ENCODE measurements at places on chromosomes 1 and 21. TPM values are rescaled to one million over a fixed set of nuclear protein-coding genes. Genes with fewer than 3 reads are reported as not detected.

The DHRS3 gene
- 44.8 TPM for polyA plus RNA-seq

The FAAH gene
- 1.2 TPM for polyA plus RNA-seq

DNA sequence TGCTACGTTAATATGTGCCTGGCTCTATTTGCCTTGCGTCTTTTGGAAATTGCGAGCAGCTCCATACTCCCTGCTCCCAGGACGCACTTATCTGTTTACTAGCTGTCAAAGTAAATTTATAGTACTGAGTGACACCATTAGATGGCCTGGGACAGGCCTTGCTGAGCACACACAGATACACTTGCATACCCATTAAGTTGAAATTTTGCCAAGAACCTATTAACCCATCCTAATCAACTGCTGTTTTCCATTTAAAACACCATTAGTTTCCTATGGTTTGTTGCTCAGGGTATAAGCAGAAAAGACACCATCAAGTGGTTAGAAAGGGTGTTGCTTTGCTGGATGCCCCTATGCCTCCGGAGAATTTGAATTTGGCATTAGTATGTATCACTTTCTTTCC, 187.3 kb downstream of the SLC44A5 start:
- peak overlapping the region; percentile 83 for H3K27ac ChIP-seq
- H3K36me3 ChIP-seq: no peaks in the 10 kb centered on the region
- H3K27me3 ChIP-seq: no peaks in the 10 kb centered on the region
- peak; percentile 70 for DNase-seq

The F11R gene
- 13.7 TPM for polyA plus RNA-seq

- no peaks in the 10 kb centered on the region for H3K36me3 ChIP-seq
- no peaks in the 10 kb centered on the region for H3K4me1 ChIP-seq
- no peak overlapping the region for H3K4me3 ChIP-seq
- H3K27me3 ChIP-seq: no peaks in the 10 kb centered on the region
- no peak for DNase-seq
- H3K27ac ChIP-seq: no peak overlapping the region
These were observed 1267.0 kb upstream of the NCAM2 start for GRCh38 chr21:19731251-19731650.

- no peaks in the 10 kb centered on the region for H3K27me3 ChIP-seq
- H3K36me3 ChIP-seq: no peaks in the 10 kb centered on the region
- H3K4me1 ChIP-seq: no peaks in the 10 kb centered on the region
- H3K27ac ChIP-seq: no peak overlapping the region
These were observed 21.5 kb downstream of the INSL5 start for GRCh38 chr1:66779475-66780078.

The PLA2G2A gene
- polyA plus RNA-seq: not detected

GRCh38 chr1:37068260-37068659, 33.9 kb upstream of the GRIK3 start:
- DNase-seq: no peak
- no peaks in the 10 kb centered on the region for H3K36me3 ChIP-seq
- H3K4me1 ChIP-seq: no peaks in the 10 kb centered on the region
- no peak overlapping the region for H3K4me3 ChIP-seq

DNA sequence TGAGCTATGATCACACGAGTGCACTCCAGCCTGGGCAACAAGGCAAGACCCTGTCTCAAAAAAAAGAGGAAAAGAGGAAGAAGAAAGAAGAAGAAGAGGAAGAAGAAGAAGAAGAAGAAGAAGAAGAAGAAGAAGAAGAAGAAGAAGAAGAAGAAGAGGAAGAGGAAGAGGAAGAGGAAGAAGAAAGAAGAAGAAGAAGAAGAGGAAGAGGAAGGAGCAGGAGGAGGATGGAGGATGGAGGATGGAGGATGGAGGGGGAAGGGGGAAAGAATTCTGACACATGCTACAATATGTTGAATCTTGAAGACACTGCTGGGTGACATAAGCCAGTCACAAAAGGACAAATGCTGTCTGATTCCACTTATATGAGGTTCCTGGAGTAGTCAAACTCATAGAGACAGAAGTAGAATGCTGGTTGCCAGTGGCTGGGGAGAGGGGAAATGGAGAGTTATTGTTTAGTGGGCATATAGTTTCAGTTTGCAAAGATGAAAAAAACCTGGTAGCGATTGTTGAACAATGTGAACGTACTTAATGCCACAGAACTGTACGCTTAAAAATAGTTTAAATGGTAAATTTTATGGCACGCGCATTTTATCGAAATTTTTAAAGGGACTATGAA, 47.3 kb upstream of the COA6 start:
- no peaks in the 10 kb centered on the region for H3K27me3 ChIP-seq
- no peak overlapping the region for H3K27ac ChIP-seq
- H3K4me3 ChIP-seq: no peak overlapping the region
- no peaks in the 10 kb centered on the region for H3K36me3 ChIP-seq

DNA sequence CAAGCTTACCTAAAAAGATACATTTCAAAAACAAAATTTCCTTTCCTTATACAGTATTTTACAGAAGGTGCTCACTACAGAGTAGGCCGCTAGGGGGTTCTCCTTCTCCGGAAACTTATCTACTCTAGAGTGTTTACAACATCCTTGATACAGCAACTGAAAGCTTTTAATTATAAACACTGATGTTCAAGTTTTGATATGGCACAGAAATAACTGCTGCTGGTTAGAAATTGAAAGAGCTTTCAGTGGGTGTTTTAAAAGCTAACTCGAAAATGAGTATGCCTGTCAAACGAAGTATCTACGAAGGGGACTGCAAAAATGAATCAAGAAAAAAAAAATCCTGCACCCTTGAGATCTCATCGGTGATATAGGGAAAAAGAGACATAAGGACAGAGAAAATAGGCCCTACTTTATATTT, 1.0 kb downstream of the YOD1 start:
- peak overlapping the region; percentile 77 for H3K4me3 ChIP-seq
- no peaks in the 10 kb centered on the region for H3K27me3 ChIP-seq
- peak overlapping the region; percentile 89 for H3K27ac ChIP-seq
- H3K36me3 ChIP-seq: peaks cover 34% of the 10 kb centered on the region
- peaks cover 26% of the 10 kb centered on the region for H3K4me1 ChIP-seq

DNA sequence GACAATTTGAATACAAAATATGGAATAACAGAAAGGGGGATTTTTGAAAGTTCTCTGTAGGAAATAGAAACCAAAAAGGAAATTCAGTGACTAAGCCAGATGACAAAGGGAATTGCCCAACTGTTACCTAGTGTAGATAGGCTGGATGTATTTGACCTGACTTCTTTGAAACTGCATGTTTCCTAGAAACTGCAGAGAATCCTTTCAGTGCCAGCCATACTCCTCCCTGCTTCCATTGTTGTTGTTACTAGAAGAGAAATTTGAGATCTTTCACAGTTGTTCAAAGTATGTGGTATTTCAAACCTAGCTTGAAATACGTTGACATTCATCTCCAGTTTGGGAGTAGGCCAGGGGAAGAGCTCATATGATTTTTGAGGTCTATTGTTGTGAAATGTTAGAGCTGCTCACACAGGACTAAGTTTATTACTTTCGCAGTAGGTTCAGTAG, 1.8 kb upstream of the GBP5 start:
- H3K4me3 ChIP-seq: no peak overlapping the region
- H3K36me3 ChIP-seq: no peaks in the 10 kb centered on the region
- no peaks in the 10 kb centered on the region for H3K27me3 ChIP-seq
- no peaks in the 10 kb centered on the region for H3K4me1 ChIP-seq
- no peak for DNase-seq

DNA sequence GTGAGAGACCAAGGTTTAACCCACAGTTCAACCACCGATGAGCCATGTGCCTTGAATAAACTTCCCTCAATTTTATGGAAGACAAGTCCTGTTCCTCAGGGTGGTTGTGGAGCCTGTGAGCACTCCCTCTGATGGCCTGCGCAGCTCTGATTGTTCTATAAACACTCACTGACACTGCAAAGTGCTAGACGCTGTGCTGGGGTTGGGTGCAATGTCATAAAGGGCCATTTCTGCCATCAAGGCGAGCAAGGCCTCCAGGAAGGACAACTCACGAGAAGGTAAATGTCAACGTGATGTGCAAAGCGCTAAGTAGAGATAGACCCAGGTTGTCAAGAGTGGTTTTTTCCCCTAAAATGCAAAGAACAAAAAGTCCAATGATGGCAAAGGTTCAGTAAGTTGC, 75.7 kb upstream of the SYT6 start:
- H3K27me3 ChIP-seq: no peaks in the 10 kb centered on the region
- no peak overlapping the region for H3K27ac ChIP-seq
- no peaks in the 10 kb centered on the region for H3K4me1 ChIP-seq
- DNase-seq: no peak
- no peak overlapping the region for H3K4me3 ChIP-seq

DNA sequence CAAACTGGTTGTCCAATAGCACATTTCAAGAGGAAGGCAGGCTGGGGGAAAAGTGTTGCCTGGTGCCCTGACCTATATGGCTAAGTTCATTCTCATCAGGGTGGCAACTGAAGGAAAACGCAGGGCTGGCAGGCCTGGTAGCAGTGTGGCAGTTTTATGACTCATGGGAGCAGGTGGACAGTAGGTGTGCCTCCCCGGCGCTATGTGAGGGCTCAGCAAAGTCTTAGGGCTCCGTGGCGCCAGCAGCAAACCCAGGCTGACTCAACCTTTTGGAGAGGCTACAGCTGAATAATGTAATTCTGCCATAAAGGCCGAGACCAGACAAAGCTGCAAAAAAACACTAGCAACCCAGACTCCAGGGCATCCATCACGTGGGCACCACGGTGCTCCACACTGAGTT, 23.6 kb downstream of the GADD45A start:
- no peaks in the 10 kb centered on the region for H3K27me3 ChIP-seq
- peaks cover 23% of the 10 kb centered on the region for H3K36me3 ChIP-seq
- H3K4me3 ChIP-seq: no peak overlapping the region
- H3K4me1 ChIP-seq: peaks cover 27% of the 10 kb centered on the region
- no peak for DNase-seq
- H3K27ac ChIP-seq: no peak overlapping the region

The SH3BGR gene
- 1.1 TPM for polyA plus RNA-seq

DNA sequence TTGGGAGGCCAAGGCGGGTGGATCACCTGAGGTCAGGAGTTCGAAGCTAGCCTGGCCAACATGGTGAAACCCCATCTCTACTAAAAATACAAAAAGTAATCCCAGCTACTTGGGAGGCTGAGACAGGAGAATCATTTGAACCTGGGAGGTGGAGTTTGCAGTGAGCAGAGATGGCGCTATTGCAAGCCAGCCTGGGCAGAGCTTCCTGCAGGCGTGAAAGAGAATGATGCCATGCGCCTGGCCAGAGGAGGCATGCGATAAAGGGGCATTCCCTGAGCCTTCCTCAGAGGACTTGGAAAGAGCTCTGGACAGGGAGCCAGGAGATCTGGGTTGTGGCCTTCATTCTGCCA, 3.2 kb downstream of the E2F2 start:
- H3K36me3 ChIP-seq: no peaks in the 10 kb centered on the region
- no peaks in the 10 kb centered on the region for H3K27me3 ChIP-seq
- peaks cover 11% of the 10 kb centered on the region for H3K4me1 ChIP-seq
- DNase-seq: no peak

DNA sequence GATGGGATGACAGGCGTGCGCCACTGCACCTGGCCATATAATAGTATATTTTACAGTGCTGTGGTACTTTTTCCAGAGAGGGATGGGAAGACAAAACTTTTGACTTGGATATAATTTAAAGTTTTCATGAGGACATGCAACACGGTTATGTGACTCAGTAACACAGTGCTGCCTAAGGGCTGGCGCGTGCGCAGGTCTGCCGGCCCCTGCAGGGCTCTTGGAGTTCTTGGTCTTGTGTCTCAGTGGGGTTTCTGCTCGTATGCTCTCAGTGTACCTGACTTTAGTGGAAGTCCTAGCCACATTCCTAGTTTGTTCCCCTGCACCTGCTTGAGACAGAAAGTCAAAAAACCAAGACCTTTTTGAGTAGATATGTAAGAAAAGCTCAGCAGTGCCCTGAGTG, 27.5 kb upstream of the ATF3 start:
- H3K27me3 ChIP-seq: no peaks in the 10 kb centered on the region
- H3K36me3 ChIP-seq: no peaks in the 10 kb centered on the region
- H3K27ac ChIP-seq: no peak overlapping the region
- no peak for DNase-seq

The TMPRSS15 gene
- 0.03 TPM for polyA plus RNA-seq

The FAM78B gene
- polyA plus RNA-seq: 0.34 TPM

DNA sequence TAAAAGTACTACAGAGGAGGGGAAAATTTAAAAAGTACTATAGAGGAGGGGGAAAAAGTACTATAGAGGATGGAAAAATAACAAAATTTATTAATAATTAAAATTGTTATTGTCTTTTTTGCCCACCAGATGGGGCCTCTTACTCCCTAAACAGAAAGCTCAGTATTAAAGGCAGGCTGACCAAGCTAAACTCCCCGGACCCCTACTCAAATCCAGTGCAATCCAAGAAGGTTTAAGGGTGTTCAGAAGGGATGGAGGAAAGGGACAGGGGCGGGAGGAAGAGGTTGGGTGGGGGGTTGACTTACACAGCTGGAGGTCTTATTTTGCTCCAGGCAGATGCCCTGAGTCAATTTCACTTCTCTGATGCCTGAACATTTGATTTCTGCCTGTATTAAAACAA, 13.7 kb downstream of the CD34 start:
- H3K27ac ChIP-seq: no peak overlapping the region
- DNase-seq: peak; percentile 48
- H3K4me3 ChIP-seq: no peak overlapping the region
- H3K27me3 ChIP-seq: no peaks in the 10 kb centered on the region
- H3K36me3 ChIP-seq: no peaks in the 10 kb centered on the region

The HENMT1 gene
- polyA plus RNA-seq: 0.03 TPM

The SYT11 gene
- polyA plus RNA-seq: 37.0 TPM

- no peak overlapping the region for H3K27ac ChIP-seq
- no peaks in the 10 kb centered on the region for H3K36me3 ChIP-seq
- no peaks in the 10 kb centered on the region for H3K4me1 ChIP-seq
- H3K4me3 ChIP-seq: no peak overlapping the region
- DNase-seq: no peak
These were observed 52.4 kb upstream of the SSX2IP start for GRCh38 chr1:84742653-84743052.

DNA sequence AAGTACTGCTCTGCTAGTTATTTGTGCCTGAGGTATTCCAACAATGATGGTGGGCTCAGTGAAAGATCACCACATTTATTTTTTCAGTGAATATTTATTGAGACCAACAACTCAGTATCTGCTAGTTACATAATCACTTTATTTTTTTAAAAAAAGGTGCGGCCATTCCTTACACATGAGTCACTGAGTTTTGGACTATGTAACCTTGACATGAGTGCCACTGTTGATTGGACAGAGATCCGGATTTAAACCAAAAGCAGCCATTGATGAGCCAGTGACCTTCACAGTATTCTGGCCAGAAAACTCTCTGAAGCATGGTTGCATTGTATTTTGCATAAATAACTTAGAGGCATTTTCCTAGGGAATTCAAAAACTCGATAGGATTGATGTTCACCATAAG, 79.5 kb downstream of the NUF2 start:
- no peaks in the 10 kb centered on the region for H3K27me3 ChIP-seq
- H3K27ac ChIP-seq: no peak overlapping the region
- no peak for DNase-seq
- H3K4me3 ChIP-seq: no peak overlapping the region
- no peaks in the 10 kb centered on the region for H3K36me3 ChIP-seq

GRCh38 chr1:209884665-209885117, 53.3 kb upstream of the SYT14 start:
- peak overlapping the region; percentile 5 for H3K4me3 ChIP-seq
- no peaks in the 10 kb centered on the region for H3K27me3 ChIP-seq
- H3K27ac ChIP-seq: peak overlapping the region; percentile 99
